ENCODE measurements at places on chromosomes 13 and 19. TPM values are rescaled to one million over a fixed set of nuclear protein-coding genes. Genes with fewer than 3 reads are reported as not detected.

DNA sequence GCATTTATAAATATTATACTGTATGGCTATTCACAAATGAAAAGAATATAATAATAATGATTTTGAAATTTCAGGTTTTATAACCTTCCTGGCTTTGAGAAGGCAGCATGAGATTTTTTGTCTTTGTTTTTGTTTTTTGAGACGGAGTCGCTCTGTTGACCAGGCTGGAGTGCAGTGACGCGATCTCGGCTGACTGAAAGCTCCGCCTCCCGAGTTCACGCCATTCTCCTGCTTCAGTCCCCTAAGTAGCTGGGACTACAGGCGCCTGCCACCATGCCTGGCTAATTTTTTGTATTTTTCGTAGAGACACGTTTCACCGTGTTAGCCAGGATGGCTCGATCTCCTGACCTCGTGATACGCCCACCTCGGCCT, 64.1 kb downstream of the ZNF429 start:
- DNase-seq = no peak

- DNase-seq = peak; percentile 69
Measured at GRCh38 chr19:41619018-41619556, 7.8 kb downstream of the CEACAM4 start.

Gene C13orf42
- total RNA-seq = not detected

Gene ZNF440
- 21.4 TPM for total RNA-seq

Gene CEACAM7
- 3.4 TPM for total RNA-seq
